ENCODE measurements at places on chromosomes 5 and 9. TPM values are rescaled to one million over a fixed set of nuclear protein-coding genes. Genes with fewer than 3 reads are reported as not detected.

The PCDHGA9 gene
- total RNA-seq = 0.23 TPM

The TOR1A gene
- 52.5 TPM for total RNA-seq

The HAVCR1 gene
- 1.2 TPM for total RNA-seq

The KIAA0825 gene
- total RNA-seq = 0.62 TPM

The PCDHA11 gene
- total RNA-seq = not detected

The RFX3 gene
- total RNA-seq = 11.3 TPM

The TRIM7 gene
- 3.9 TPM for total RNA-seq

The ACTBL2 gene
- total RNA-seq = not detected

The CCL28 gene
- total RNA-seq = 13.0 TPM

The CPEB4 gene
- total RNA-seq = 12.2 TPM

The EIF4E1B gene
- total RNA-seq = not detected

The FGD3 gene
- total RNA-seq = 42.9 TPM

The LCN12 gene
- total RNA-seq = 2.1 TPM

The ALDH1B1 gene
- 39.3 TPM for total RNA-seq

The CDC14B gene
- total RNA-seq = 6.5 TPM

The UGT3A1 gene
- not detected for total RNA-seq

The NME5 gene
- not detected for total RNA-seq

The LCN9 gene
- total RNA-seq = not detected

The SLIT3 gene
- 8.1 TPM for total RNA-seq

The ZER1 gene
- total RNA-seq = 18.7 TPM

The ISL1 gene
- total RNA-seq = not detected

The NRG2 gene
- not detected for total RNA-seq

The RNF44 gene
- total RNA-seq = 64.7 TPM

The PCDHAC1 gene
- not detected for total RNA-seq

The PIP5K1B gene
- 76.2 TPM for total RNA-seq

The NANS gene
- 63.4 TPM for total RNA-seq

The CCDC152 gene
- 5.5 TPM for total RNA-seq

The AFAP1L1 gene
- total RNA-seq = not detected

The NEUROG1 gene
- not detected for total RNA-seq

The TAS2R1 gene
- total RNA-seq = not detected

The PCDHGA4 gene
- 0.57 TPM for total RNA-seq

The TMEM215 gene
- total RNA-seq = not detected

The PTPN3 gene
- 9.4 TPM for total RNA-seq

The REEP2 gene
- 11.1 TPM for total RNA-seq

The GADD45G gene
- total RNA-seq = 18.4 TPM

The FST gene
- total RNA-seq = not detected

The GFI1B gene
- not detected for total RNA-seq

The PTGER4 gene
- total RNA-seq = 30.4 TPM

The PCDHB6 gene
- total RNA-seq = not detected

The LRRC19 gene
- not detected for total RNA-seq

The ADRB2 gene
- total RNA-seq = 0.21 TPM

The RNF224 gene
- not detected for total RNA-seq

The TMOD1 gene
- 0.97 TPM for total RNA-seq

The CD72 gene
- 11.3 TPM for total RNA-seq

The MARCOL gene
- total RNA-seq = not detected

The CCDC192 gene
- total RNA-seq = not detected

The NR4A3 gene
- total RNA-seq = 169 TPM

The SMIM32 gene
- not detected for total RNA-seq

The INSL6 gene
- not detected for total RNA-seq

The MRRF gene
- total RNA-seq = 58.8 TPM

The PHAX gene
- 45.3 TPM for total RNA-seq

The EFNA5 gene
- total RNA-seq = 0.32 TPM

The ALDH1A1 gene
- total RNA-seq = not detected

The PCDHA9 gene
- total RNA-seq = not detected

The INSL4 gene
- total RNA-seq = not detected

The GPR151 gene
- not detected for total RNA-seq

Measured in activated T-helper 2 cell treated with anti-CD3 and anti-CD28 coated beads, Interferon-gamma antibody, Interleukin-2, Interleukin-4, amounts not matched to agents 10 μg/mL and 5 μg/mL and 100 μg/mL, durations not matched to agents 14 hours and 24 hours and 36 hours (primary cell).